Kasumi-1 (cell line): ENCODE measurements at places on chromosomes 4 and X.

DNA sequence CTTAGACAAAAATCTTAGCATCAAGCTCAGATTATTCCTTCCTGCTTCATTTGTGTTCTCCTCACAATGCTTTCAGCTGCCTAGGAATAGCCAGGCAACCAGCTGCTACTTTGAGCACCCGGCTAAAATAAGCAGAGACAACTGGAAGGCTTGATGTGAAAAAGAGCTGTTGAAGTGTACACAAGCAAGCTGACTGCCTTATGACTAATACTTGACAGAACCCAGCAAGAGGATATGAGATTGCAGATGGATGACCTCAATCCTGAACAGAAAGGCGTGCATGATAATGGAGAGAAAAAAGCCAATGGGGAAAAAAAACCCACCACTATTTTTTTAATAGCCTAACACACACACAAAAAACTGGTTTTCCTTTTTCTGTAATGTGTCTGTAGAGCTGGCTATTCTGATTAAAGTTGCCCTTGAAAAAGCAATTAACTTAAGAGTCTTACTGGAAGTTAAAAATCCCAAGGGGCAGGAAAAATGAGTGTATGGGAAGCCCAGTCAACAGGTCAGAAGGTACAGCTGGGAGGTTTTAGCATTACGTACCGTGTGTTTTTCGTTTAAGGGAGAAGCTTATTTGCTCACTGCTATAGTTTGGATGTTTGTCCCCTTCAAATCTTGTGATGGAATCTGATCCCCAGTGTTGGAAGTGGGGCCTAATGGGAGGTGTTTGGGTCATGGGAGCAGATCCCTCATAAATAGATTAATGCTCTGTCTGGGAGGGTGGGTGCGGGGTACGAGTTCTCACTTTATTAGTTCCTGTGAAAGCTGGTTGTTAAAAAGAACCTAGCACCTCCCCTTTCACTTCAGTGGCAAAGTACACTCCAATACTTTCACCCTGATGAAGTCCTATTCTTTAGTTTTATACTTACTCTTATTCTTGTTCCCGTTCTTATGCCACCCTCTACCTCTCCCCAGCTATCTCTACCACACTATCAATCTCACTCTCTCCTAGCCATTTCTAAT, 37.1 kb upstream of the HERC6 start:
- no peak for DNase-seq

- no peak for DNase-seq
Measured at GRCh38 chr4:94413085-94413840, 38.5 kb upstream of the PDLIM5 start.

DNA sequence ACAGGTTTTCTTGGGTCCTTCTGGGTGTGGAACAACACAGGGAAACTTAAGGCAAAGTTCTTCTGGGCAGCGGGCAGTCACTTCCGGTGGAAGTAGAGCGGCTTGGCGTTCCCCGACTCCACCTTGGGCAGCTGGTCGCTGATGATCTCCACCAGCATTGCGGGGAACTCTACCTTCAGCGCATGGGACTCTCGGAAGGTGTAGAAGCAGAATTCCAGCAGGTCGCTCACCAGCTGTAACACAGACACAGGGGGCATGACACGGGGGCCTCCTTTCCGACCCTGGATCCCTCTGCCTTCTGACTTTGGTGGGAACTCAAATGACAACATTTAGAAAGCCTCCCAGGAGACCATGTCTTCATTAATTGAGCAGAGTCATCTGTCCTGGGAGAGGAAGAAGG, 349.4 kb downstream of the ARHGAP10 start:
- DNase-seq, result no peak

DNA sequence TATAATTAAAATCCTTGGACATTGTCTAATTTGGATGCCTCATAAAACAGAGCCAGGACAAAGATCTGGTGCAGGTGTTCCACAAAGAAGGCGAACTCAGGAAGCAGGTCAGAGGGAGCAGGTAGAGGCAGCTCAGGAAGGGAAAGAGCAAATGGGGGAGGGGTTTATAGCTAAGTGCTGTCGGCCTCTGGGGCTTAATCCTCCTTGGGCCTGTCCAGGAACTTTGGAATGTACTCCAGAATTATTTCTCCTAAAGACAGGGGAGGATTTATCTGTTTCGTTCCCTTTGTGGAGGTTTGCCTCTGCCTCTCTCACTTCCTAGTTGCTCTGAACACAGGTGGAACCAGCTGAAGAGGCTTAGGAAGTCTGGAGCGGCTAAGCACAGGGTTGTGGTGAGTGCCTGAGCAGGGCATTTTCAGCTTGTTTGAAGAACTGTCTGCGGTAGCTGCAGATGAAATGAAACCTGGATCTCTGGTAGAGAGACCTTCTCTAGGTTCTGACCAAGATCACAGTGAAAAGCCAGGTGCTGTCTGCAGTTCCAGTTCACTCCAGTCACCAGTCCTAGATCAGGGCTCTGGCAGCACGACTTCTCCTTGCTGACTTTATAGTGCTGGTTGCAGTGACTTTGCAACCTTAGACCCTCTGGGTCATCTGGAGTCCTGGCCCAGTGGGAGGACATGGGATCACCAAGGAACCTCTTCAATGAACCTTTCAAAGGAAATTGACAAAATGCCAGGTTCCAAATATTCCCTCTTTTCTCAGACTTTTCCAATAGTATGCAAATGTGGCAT, 519.2 kb downstream of the PCDH10 start:
- no peak for DNase-seq

- DNase-seq, result no peak
Measured at GRCh38 chr4:89077761-89078160, 20.8 kb upstream of the FAM13A start.

- DNase-seq, result no peak
Measured at GRCh38 chr4:21366312-21366711, 582.3 kb downstream of the KCNIP4 start.
